ENCODE measurements at places on chromosomes 1 and 21. TPM values are rescaled to one million over a fixed set of nuclear protein-coding genes. Genes with fewer than 3 reads are reported as not detected.

DNA sequence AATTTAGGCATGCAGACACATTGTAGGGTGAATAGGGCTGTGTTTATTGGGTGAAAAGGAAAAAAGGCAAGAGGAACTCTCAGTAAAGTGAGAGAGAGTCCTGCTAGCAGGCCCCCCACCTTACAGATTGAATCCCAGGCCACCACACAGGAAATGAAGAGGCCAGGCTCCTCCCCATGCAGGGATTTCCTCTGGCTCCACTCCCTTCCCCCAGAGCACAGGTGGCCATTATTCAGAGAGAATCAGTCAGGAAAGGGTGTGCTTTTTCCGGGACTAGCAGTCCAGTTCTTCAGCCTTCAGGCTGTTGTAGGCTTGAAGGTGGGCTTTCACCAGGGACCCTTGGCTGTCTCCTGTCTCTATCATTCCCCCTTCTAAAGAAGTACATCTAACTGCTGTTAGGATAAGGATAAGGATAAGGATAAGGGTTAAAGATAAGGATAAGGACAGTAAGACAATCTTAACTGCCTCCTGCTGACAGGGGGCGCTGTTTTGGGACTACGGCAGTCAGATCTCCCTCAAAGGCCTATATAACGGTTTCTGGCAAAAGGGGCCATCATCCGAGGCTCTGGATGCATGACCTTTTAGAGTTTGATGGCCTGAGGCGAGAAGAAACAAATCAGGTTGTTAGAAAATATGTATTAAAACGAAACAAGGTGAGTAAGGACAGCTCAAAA lies 26.3 kb downstream of the ZNF648 start:
- no peak for DNase-seq

DNA sequence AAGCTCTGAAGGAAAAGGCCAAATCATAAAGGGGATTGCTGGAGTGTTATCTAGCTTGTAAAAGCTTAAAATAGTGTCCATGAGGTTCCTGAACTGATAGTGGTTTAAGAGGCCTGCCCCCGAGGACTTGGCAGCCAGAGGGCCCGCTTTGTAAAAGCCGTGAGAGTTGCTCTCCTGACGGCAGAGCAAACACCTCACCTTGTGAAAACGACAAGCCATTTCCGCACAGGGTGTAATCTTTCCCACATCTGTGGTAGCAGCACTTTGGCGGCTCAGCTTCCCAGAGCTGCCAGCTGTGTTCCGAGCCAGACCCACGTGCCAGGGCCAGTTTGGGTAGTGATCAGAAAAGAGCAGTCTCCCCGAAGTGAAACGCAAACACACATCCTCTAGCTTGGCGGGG lies 37.0 kb downstream of the SERBP1 start:
- no peak for DNase-seq

DNA sequence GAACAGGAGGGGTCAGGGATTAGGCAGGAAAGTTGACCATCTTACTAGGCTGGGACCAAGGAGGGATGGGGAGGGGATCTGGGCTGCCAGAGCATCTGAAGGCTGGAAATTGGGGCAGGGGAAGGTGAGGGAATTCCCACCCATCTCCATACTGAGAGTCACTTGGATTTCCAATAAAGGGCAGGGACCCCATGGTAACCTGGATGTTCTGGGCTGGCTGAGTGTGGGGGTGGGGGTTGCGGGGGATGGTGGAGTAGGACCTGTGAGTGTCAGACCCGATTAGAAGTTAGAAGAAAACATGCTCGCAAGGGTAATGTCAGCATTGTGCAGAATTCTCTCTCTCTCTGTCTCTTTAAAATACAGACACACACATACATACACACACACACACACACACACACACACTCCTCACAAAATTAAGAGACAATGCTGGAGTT lies 40.0 kb upstream of the EPS15 start:
- DNase-seq: no peak

TRAF5 gene
- 13.8 TPM for polyA plus RNA-seq

- no peak for DNase-seq
These were observed 555.8 kb downstream of the DPYD start for GRCh38 chr1:97365026-97365425.

SUSD4 gene
- 19.4 TPM for polyA plus RNA-seq

- DNase-seq: no peak
These were observed 53.1 kb downstream of the HNRNPR start for GRCh38 chr1:23290836-23291565.

S100A12 gene
- 0.64 TPM for polyA plus RNA-seq

KRTAP7-1 gene
- not detected for polyA plus RNA-seq

DNA sequence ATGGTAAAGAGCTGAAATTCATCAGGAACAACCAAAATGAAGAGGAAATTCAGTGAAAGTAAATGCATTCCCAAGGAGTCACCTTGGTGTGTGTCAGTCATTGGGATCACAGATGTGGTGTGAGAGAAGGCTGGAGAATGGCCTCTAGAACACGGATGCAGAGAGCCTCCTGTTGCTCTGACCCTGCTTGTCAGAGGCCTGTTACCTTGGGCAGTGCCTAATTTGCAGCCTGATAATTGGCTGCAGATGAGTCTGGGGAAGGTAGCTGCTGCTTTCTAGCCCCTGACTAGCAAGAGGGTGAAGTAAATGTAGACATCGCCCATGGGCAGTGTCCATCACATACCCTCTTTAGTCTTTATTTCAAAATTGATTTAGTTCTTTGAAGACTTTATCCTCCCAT lies 3.3 kb downstream of the GCSAML start:
- no peak for DNase-seq

DNA sequence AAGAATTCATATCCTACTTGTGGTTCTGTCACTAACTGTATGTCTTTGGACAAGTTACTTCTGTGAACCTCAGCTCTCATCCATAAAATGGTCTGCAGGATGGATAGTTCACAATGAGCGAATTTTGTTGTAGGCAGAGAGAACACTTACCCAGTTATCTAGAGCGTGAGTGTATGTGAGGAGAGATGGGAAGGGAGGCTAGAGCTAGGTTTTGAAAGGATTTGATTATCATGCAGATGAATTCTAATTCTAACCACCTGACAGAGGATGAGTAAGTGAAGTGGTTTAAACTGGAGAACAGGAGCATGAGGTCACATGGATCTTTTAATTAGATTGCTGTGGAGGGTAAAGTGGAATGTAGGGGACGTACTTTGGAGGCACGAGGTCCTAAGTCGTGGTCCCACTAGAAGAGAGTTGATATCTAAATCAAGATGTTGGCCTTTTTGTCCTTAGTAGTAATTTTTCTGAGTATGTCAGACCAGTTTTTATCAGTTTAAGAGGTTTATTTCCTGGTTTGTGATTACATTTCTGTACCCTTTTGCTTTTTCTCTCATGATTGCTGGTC lies 5.0 kb downstream of the SUCO start:
- DNase-seq: no peak

DNA sequence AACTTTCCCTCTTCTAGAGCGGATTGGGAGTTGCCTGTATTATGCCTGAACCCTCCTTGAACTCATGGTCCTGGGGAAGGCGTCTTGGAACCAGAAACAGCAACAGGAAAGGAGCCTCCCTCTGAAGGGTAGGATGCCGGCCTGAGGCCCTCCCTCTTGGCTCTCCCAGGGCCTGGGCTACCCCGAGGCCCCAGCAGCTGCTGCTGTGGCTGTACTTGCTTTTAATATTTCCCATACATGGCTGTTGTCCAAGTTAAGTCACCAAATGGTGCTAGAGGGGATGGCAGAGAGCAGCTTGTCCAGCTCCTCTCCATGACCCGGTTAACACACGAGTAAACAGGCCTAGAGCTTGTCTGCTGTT lies 10.5 kb downstream of the CHRNB2 start:
- DNase-seq: no peak

DNA sequence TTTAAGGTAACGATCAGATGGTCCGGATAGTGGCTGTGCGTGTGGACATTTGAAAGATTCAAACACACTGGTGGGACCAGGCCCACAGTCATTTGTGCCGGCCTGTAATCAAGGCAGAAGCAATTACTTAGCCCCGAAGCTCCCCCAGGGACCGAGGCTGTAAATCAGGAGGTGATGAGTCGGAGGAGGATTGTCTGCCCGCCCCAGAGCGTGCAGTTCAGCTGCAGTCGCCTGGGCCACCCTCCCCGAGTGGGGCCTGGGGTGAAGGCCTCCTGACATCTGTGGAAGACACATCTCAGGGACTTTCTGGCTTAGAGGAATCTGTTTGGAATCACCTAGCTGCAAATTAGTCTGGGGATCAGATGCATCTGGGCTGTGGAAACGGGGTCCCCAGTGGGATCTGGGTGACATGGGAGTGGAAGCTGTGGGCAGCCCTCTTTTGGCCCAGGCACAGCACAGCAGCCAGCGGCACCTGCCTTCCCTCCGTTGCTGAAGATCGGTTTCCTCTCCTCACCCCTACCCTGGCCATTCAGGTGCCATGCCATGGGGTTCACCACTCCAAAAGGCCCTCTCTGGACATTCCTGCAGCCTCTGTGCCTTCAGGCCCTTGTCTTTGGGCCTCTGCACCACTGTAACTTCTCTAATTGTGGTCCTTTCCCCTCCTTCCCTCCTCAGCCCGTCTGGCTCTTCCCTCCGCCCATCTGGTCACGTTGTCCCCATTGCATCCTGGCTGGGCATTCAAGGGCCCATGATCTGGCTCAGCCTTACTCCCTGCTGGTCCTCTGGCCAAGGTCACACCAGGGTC lies 25.7 kb downstream of the LHX4 start:
- DNase-seq: no peak

PTAFR gene
- 2.8 TPM for polyA plus RNA-seq

DNA sequence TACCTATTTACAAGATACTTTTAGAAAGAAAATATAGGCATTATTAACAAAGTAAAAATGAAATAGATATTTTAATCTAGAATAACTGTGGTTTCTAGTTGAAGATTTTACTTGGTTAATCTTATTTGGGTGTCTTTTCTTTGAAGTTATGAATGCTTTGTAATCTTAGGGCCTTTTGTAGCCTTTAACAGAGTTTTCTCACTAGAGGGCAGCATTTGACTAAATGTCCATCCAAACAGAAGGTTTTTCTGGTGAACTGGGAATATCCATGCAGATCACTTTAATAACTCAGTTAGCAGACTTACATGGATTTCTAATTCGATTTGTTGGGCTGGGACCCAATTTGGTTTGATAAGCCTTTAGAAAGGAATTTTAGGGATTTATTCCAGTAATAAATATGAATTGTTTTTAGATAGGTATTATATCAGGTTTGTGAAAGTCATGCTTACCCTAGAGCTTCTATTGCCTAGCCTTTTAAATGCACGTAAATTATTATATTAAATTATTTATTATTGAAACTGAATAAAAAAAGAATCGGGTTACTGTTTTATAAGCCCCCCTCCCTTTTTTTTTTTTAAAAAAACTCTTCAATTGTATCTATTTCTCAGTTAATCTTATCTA lies 119.7 kb downstream of the ZNF326 start:
- DNase-seq: peak; percentile 23

DNA sequence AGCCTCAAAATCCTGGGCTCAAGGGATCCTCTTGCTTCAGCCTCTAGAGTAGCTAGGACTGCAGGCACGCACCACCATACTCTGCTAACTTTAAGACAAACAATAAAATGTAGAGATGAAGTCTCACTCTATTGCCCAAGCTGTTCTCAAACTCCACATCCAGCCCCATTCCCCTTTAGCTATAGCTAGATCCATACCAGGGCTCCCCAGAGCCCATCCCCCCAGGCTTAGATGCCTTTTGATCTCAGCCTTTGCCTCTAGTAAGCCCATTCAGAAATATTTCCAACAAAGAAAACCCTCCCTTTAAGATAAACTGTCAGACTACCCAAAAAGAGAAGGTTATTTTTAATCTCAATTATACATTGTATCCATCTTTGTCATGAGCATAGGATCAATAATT lies 325.4 kb downstream of the CHRM3 start:
- DNase-seq: no peak

DNA sequence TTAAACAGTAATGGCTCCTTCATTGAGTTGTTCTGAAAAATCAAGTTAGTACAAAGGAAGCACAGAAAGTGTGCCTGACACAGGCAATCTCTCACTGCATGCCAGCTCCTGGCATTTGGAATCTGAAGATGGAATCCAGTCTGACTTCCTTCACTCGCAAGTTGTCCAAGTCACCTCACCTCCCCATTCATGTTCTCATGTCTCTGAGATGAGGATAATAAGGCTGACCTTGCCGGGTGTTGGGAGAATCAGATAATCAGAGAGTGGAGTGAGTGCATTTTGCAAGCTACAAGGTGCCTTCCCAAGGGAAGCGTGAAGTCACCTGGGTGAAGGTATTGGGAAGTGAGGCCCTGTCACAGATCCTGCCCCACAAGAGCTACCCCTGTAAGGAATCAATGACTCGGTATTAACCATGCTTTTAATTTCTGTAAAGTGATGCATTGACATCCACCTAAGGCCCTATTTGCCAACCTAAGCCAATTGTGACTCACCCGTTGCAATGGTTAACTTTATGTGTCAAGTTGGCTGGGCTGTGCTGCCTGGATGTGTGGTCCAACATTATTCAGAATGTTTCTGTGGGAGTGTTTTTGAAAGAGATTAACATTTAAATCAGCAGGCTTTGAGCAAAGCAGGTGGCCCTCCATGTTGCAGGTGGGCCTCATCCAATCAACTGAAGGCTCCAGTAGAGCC lies 62.5 kb upstream of the TARBP1 start:
- no peak for DNase-seq

DNA sequence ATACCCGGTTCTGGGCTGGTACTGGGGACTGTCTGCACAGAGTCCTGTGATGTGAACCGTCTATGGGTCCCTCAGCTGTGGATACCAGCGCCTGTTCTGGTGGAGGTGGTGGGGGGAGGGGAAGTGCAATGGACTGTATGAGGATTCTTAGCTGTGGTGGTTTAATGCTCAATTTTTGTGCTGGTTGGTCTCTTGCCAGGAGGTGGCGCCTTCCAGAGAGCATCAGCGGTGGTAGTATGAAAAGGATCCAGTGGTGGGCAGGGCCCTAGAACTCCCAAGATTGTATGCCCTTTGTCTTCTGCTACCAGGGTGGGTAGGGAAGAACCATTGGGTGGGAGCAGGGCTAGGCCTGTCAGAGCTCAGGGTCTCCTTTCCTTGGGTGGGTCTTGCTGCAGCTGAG lies 89.4 kb upstream of the B3GALT2 start:
- no peak for DNase-seq

- DNase-seq: no peak
These were observed 6.0 kb upstream of the KNCN start for GRCh38 chr1:46557403-46557802.

GRCh38 chr1:79839882-79840281 lies 833.4 kb upstream of the ADGRL4 start:
- DNase-seq: no peak

DNA sequence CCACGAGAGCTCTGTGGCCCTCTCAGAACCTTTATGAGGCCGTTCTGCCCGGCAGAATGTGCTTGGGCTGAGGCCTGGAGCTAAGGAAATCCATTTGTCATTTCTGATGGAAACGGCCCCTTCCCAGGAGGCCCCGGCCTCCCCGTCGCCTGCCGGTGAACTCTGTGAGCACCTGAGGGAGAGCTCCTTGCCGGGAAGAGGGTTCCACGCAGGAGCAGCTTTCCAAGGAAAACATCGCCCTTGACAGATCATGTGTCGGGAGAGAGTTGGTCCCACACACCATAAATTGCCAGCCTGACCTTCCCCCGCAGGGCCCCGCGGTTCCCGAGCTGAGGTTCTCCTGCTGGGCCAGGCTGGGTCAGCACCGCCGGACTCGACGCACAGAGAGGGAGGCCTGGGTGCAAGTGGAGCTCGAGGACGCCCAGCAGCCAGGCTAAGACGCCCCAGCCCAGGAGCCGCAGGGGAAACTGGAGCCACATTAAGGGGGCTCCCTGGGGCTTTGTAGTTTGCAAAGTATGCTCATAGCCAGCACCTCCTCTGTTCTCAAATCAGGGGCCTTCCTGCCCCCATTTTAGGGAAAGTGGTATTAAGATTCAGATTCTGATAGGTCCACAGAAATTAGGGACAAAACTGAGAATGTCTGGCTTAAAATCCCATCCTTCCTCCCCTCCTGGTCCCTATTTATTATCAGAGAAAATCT lies 239.5 kb downstream of the FOXD2 start:
- DNase-seq: no peak

All from right renal cortex interstitium (tissue), 3 donors.